Effector memory CD4-positive, alpha-beta T cell (primary cell): ENCODE measurements at places on chromosomes 16 and 17.

DNA sequence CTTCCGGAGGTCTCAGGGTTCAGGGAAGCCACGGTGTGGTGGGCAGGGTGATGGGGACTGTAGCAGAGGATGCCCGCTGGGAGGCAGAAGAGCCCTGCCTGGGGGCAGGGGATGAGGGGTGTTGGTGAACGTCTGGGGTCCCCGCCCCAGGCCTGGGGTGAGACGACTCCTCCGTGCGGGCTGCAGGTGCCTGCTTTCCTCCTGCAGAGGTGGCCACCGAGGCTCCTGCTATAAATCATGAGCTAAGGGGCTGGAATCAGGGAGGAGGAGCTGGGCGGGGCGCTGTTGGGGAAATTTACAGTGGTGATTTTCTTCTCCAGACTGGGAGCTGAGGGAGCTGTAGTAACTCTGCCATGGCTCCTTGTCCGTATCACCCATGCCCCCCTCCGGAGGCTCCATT lies 167.0 kb downstream of the MRM1 start:
- no peak for DNase-seq

- no peak for DNase-seq
Observed at GRCh38 chr16:57711346-57711745, 16.7 kb downstream of the DRC7 start.

DNA sequence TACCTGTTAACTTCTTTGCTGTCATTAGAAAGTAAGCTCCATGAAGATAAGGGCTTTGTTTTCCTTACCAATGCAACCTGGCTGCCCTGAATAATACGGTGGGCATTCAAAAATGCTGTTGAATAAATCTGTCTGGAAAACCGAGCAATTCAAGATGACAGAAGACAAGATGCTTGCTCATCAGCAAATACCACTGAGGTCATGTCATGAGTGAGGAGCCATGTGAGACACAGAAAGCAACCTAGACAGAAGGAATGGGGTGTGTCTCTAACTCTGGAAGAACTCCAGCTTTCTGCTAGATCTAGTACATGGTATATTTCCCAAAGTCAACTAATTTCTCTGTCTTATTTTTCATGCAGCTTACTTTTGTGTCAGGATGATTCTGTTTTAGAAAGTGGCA lies 64.2 kb downstream of the STH start:
- no peak for DNase-seq

DNA sequence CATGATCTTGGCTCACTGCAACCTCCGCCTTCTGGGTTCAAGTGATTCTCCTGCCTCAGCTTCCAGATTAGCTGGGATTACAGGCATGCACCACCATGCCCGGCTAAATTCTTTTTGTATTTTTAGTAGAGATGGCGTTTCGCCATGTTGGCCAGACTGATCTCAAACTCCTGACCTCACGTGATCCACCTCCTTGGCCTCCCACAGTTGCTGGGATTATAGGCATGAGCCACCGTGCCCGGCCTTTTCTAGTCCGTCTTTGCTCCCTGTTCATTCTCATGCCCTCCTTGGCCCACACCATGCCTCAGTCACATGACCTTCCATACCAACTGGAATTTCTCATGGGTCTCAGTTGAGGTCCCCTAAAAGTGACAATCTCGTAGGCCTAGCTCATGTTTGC lies 86.9 kb downstream of the SNX29 start:
- no peak for DNase-seq
